ENCODE measurements at places on chromosomes 3 and 15.

DNA sequence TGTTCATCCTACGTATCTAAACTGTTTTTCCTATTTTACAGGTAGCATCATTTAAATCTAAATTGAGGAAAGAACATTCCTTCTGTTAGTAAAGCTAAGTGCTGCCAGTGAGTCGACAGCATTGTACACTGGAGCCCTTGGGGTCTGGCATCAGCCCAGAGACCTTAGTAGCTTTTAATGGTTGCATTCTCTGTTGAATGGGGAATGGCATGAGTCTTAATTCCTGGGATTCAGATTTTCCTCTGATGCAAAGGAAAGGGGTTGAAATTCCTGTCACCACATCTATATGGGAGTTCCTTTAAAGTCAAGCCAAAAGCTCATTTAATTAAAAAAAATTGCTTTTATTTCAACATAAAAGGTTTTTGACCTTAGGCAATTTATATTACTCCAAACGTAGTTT lies 148.4 kb upstream of the GBE1 start:
- no peak for DNase-seq

- peak; percentile 29 for DNase-seq
Observed at GRCh38 chr15:89898614-89899294, 5.0 kb upstream of the AP3S2 start.

DNA sequence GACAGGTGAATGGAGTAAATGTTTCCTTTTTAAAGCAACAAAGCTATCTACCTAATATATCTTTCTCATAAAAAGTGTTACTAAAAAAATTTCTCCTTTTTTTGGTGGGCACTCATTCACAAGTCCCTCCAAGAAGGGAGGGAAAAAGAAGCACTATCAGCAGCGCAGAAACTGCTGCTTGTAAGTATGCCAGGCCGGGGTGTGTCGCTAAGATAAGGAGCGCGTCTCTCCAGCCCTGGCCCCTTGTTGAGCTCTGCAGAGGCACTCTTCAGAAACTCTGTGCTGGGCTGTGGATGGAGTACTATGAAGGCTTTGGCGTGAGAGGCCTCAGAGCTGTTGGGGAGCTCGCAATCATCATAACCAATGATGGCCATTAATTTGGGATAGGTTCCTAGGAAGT lies 49.1 kb downstream of the ZDHHC3 start:
- no peak for DNase-seq

GRCh38 chr3:33364060-33364459 lies 76.1 kb downstream of the UBP1 start:
- DNase-seq, result no peak

DNA sequence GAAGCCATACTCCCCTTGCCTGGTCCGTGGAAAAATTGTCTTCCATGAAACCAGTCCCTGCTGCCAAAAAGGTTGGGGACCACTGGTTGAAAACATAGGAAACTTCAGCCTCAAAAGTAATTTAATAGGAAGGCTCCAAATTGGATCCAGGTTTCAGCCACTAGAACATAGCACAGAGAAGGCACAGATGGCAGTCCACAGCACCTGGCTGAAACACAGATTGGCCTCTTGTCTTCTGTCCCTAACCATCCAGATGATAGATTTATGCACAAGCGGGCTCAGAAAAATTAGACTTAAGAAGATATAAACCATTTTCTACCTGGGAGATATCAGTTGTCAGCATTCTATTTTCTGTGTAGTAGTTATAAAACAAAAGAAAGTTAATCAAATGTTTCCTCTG lies 397.1 kb downstream of the CNTN4 start:
- no peak for DNase-seq

DNA sequence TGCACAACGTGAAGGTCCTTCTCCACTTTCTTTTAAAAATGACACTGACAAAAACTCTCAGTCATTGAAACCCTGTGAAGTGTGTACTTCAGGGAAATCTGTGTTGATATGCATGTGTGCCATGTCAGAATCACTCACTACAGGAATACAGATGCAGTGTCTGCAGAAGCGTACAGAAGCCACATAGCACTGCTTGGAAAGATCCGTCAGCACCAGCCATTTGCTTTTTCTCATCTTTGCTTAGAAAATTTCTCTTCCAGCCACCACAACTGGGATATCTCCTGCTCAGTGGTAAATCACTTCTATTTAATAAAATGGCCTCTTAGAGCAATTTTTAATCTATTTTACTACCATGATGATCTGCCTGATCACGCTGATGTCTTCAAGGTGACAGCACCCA lies 91.3 kb upstream of the ARHGEF26 start:
- DNase-seq, result no peak

- DNase-seq, result no peak
Observed at GRCh38 chr3:140386357-140387100, 291.3 kb upstream of the TRIM42 start.

All from kidney capillary endothelial cell (primary cell).